ENCODE measurements at places on chromosomes 13 and 19.

- no peak for DNase-seq
These were observed 73.7 kb downstream of the UQCRFS1 start for GRCh38 chr19:29139227-29139626.

GRCh38 chr13:90445179-90445578 is 902.3 kb upstream of the MIR17HG start:
- DNase-seq = no peak

- DNase-seq = no peak
These were observed 521.8 kb downstream of the LMO7 start for GRCh38 chr13:76157926-76158325.

DNA sequence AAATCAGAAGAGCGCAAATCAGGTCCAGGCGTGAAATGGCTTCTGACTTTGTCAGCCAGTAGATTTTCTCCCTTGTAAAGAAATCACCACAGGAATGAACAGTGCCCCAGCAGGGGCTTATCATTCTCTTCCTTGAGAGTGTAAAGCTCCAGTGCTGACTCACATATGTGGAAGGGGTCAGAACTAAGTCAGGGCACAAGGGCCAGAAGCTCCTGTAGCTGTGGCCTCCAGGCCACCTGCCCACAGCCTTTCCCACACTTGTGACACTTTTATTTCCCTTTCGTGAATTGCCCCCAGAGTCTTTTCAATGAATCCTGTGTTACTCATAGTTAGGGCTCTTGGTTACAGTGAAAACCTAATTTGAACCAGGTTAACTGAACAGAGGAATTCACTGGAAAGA is 99.6 kb downstream of the SUCLA2 start:
- no peak for DNase-seq

- no peak for DNase-seq
These were observed 810 bp downstream of the ZNF627 start for GRCh38 chr19:11598103-11598483.

GRCh38 chr13:91313103-91313502 is 34.4 kb upstream of the MIR17HG start:
- DNase-seq = no peak

DNA sequence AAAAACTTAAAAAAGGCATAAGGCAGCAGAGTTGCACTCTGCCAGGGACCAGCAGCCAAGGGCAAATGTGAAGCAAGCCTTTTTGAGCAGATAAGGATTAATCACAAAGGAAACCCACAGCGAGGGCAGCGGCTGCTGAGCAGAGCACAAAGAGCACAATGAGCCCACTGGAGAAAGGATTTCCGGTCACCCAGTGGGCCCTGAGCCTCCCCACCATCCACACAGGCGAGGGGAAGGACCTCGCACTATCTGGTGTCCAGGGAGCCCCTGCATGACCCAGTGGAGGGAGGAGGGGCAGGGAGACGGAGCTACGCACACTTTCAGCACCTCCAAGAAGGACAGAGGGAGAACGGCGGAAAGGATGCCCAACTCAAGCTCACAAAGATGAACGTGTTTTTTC is 40.0 kb downstream of the COL4A1 start:
- no peak for DNase-seq

DNA sequence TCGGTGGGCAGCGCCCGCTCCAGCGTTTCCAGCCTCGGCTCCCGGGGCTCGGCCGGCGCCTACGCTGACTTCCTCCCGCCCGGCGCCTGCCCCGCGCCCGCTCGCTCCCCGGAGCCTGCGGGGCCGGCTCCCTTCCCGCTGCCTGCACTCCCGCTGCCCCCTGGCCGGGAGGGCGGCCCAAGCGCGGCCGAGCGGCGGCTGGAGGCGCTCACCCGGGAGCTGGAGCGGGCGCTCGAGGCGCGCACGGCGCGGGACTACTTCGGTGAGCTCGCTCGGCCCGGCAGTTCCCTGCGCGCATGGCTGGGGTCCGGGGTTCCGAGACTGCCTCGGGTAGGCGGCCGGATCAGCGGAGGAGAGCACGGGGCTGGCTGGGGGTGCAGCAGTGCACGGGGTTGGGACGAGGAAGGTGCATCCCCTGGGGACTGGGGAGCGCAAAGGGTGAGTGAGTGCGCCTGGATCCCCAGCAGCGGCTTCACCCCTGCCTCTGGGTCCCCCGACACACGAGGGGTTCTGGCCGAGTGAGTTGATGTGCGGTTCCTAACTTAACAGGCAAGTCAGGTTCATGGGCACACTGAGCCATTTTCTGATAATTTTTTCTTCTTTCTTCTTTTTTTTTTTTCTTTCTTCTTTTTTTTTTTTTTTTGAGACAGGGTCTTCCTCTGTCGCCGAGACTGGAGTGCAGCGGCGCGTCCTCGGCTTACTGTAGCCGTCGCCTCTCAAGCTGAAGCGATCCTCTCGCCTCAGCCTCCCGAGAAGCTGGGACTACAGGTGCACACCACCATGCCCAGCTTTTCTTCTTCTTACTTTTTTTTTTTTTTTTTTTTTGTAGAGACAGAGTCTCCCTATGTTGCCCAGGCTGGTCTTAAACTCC is 1.1 kb downstream of the WTIP start:
- no peak for DNase-seq

DNA sequence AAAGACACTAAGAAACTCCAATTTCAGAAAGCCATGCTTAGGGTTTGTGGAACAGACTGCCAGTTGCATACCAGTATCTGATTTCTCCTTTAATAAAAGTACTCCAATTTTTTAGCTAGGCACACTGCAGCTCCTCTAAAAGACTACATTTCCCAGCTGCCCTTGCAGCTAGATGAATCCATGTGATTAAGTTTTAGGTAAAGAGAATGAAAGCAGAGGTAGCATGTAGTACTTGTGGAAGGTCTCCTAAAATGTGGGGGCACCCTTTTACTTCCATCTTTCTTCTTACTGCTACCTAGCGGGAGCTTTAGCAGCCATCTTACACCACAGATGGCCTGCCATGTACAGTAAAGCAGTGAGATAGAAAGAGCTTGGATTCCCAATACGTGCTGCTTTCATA is 33.0 kb upstream of the TSC22D1 start:
- DNase-seq = no peak

DNA sequence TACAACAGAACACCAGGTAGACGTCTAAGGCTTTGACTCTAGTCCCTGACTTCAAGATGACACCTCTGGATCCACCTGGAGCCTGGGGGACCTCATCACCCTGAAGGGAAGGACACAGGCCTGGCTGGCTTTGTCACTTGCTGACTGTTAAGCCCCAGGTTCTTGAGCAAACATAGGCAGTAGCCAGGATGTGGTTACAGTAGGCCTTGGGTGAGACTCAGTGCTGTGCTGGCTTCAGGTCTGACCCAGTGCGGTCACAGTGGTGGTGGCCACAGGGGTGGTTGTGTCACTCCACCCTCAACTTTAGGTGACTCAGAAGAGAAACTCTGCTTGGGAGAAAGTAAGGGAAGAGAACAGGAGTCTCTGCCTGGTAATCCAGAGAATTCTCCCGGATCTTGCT is 497.8 kb downstream of the UQCRFS1 start:
- DNase-seq = no peak

GRCh38 chr13:105349082-105349723 is 1186.3 kb downstream of the EFNB2 start:
- no peak for DNase-seq

GRCh38 chr13:94239135-94239534 is 240.3 kb downstream of the DCT start:
- DNase-seq = no peak

DNA sequence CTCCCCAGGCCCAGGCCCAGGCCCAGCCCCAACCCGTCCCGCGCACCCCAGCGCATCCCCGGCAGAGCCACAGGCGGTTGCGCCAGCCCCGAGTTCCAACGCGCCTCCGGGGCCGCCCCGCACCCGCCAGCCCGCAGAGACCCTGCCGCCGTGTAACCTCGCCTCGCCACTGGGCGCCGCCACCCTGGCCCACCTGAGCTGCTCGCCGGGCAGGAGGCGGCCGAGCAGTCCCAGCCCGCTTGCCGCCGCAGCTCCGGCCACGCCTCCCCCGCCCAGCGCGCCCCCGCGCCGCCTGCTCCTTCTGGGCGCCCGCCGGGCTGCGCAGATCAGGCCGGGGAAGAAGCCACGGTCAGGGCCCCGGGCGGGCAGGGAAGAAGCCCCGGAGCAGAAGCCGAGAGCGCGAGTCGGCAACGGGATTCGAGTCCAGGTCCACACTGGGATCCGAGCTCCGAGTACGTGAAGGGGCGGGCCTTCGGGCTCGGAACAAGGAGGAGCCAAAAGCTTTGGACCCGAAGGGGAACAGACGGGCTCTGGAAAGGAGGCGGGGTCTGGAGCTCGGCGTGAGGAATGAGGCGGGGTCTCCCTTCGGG is at the start of gene MBOAT7:
TSS of gene MBOAT7 (minus strand) at position 436 of the 590 bp plus-strand sequence. CDS start 1,072 bp downstream, outside the sequence.
- no peak for DNase-seq

All from Jurkat, Clone E6-1 (cell line).